ENCODE measurements at places on chromosomes 3 and 15. TPM values are rescaled to one million over a fixed set of nuclear protein-coding genes. Genes with fewer than 3 reads are reported as not detected.

The TMIE gene
- total RNA-seq, result not detected

The CPEB1 gene
- 8.6 TPM for total RNA-seq

The ALG3 gene
- 94.1 TPM for total RNA-seq

The PRTG gene
- 1.6 TPM for total RNA-seq

The TM4SF18 gene
- total RNA-seq, result 2.2 TPM

The KCNMB3 gene
- total RNA-seq, result 1.4 TPM

The SLC24A5 gene
- not detected for total RNA-seq

The ESYT3 gene
- not detected for total RNA-seq

The TGM5 gene
- not detected for total RNA-seq

The WNT5A gene
- 304 TPM for total RNA-seq

The DZIP1L gene
- total RNA-seq, result 13.3 TPM

The SLC51B gene
- 0.65 TPM for total RNA-seq

The PEX5L gene
- not detected for total RNA-seq

The HIGD2B gene
- total RNA-seq, result not detected

The MUC4 gene
- 0.39 TPM for total RNA-seq

The ZNF80 gene
- not detected for total RNA-seq

The CCNB2 gene
- total RNA-seq, result 36.6 TPM

The MCTP2 gene
- 2.2 TPM for total RNA-seq

The OCA2 gene
- total RNA-seq, result 0.16 TPM

All from epithelial cell of alveolus of lung (primary cell).